ENCODE measurements at places on chromosomes 11 and 22.

DNA sequence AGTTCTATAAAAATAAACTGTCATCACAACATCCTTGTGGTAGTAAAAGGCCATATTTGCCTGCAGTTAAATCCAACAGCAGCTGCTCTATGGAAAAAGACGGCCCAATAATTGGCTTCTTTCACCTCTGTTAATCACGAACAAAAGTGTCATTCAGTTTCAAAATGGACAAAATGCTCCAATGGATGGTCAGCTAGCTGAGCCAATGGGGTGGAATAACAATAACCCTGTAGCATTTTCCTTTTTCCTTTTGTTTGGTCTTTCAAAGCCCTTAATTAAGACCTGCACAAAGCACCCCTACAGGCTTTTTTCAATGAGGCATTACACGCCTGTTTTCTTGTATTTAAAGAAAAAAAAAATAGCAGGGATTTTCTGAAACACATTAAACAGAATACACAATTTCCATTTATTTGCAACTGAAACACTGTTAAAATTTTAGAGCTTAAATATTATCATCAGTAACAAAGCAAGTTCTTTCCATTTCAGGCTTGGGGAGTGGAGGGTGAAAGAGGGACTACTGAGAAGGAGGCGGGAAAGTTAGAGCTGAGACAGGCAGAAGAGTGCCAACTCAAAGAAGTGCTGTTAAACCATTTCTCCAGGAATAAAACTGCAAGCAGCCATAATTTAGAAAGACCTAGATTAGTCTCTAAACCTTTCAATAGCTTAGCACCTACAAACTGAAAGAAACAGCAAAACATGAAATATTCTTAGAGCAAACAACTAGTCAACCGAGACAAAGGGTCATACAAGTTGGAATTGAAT is 28.7 kb downstream of the LGR4 start:
- H3K27ac ChIP-seq: no peak overlapping the region
- H3K27me3 ChIP-seq: no peaks in the 10 kb centered on the region
- H3K36me3 ChIP-seq: no peaks in the 10 kb centered on the region
- DNase-seq: no peak
- no peak overlapping the region for H3K4me3 ChIP-seq

- no peak overlapping the region for H3K4me3 ChIP-seq
- H3K27ac ChIP-seq: no peak overlapping the region
- H3K36me3 ChIP-seq: no peaks in the 10 kb centered on the region
- peaks cover 8% of the 10 kb centered on the region for H3K27me3 ChIP-seq
- peak; percentile 7 for DNase-seq
Observed at GRCh38 chr22:44427611-44428470, 70.2 kb downstream of the RTL6 start.

DNA sequence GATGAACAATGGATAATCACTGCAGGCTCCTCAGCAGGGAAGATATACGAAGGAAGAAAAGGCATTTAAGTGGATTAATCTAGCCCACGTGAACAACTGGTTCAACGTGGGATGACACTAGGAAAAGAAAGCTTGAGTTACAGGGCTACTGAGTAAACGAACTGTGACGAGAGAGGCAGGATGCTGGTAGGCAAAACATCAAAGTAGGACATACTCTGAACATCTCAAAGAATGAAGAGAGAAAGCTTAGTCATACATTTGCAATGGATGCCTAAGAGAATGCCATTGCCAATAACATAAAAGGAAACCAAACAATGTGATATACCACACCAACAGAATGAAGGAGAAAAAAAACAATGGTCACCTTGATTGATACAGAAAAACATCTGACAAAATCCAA is 12.9 kb downstream of the USP28 start:
- peaks cover 2% of the 10 kb centered on the region for H3K36me3 ChIP-seq
- peaks cover 3% of the 10 kb centered on the region for H3K4me1 ChIP-seq
- no peaks in the 10 kb centered on the region for H3K27me3 ChIP-seq

- H3K36me3 ChIP-seq: no peaks in the 10 kb centered on the region
- H3K4me1 ChIP-seq: no peaks in the 10 kb centered on the region
- H3K4me3 ChIP-seq: no peak overlapping the region
- no peak overlapping the region for H3K27ac ChIP-seq
- DNase-seq: no peak
Observed at GRCh38 chr22:31055635-31056159, 25.4 kb upstream of the SMTN start.

DNA sequence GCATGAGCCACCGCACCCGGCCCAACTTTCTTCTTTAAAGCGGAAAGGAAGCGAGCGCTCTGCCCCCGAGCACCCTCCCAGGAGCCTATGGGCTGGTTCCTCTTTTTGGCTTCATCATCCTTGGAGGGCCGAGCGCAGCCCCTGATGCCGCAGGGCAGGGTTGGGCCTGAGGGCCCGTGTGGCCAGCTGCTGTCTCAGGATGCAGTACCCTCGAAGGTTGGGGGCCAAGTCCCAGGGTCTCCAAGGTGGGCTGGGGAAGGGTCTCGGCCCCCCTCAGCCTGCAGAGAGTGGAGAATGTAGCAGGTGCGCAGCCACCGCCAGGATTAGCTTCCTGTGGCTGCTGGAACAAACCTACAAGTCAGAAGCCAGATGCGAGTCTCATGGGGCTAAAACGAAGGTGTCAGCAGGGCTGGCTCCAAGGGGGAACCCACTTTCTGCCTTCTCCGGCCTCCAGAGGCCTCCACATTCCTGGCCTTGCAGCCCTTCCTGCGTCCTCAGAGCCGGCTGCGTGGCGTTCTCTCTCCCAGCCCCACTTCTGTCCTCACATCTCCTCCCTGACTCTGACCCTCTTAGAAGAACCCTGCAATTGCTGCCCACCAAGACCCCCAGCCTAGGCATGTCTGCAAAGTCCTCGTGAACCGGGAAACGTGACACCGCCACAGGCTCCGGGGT is 2.9 kb downstream of the PANX2 start:
- H3K27me3 ChIP-seq: peaks cover 31% of the 10 kb centered on the region
- no peak for DNase-seq
- H3K36me3 ChIP-seq: no peaks in the 10 kb centered on the region
- no peak overlapping the region for H3K27ac ChIP-seq

- H3K4me1 ChIP-seq: no peaks in the 10 kb centered on the region
- H3K4me3 ChIP-seq: no peak overlapping the region
- H3K27ac ChIP-seq: no peak overlapping the region
- no peak for DNase-seq
- H3K36me3 ChIP-seq: no peaks in the 10 kb centered on the region
- no peaks in the 10 kb centered on the region for H3K27me3 ChIP-seq
Observed at GRCh38 chr11:71204748-71205664, 47.4 kb downstream of the SHANK2 start.

DNA sequence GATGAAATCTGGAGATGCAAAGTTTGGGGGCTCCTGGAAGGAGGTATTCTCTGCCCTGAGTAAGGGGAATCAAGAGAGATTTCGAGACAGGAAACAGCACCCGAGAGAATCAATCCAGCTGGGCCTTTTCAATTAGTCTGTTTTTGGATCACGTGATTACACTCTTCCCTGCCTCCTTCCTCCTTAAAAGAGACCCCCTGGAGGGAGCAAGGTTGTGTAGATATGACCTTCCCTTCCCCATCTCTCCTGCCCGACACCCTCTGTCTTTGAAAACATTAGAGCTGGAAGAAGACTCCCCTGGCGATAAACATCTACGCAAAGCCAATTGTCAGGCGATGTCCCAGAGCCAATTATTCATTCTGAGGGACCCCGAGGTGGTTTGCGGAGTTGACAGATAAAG is 407.9 kb downstream of the MIAT start:
- H3K36me3 ChIP-seq: no peaks in the 10 kb centered on the region
- no peak for DNase-seq
- H3K4me1 ChIP-seq: no peaks in the 10 kb centered on the region
- H3K4me3 ChIP-seq: no peak overlapping the region
- peaks cover 6% of the 10 kb centered on the region for H3K27me3 ChIP-seq

- H3K27ac ChIP-seq: no peak overlapping the region
- no peaks in the 10 kb centered on the region for H3K27me3 ChIP-seq
- peaks cover 37% of the 10 kb centered on the region for H3K4me1 ChIP-seq
- no peak overlapping the region for H3K4me3 ChIP-seq
Observed at GRCh38 chr11:47154616-47155570, 21.8 kb downstream of the ARFGAP2 start.

- DNase-seq: no peak
- H3K27me3 ChIP-seq: no peaks in the 10 kb centered on the region
Observed at GRCh38 chr11:101470419-101470818, 113.4 kb downstream of the TRPC6 start.

DNA sequence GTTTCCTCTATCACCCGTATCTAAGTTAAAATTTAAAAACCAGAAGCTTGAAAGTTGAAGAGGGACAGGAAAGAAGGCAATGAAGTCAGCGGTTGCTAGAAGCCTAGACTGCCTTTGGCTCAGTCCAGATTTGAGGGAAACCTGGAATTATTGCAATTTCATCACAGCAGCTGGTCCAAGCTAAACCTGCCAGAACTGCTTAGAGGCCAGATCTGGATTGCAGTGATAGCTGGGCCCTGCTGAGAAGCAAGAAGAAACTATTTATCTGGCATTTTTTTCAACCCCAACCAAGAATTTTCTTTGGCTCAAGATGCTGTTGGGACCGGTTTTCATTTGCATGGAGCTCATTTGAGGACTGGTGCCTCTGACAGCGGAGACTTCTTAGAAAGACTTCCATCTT is 121.5 kb upstream of the TEAD1 start:
- DNase-seq: no peak
- no peak overlapping the region for H3K4me3 ChIP-seq
- H3K4me1 ChIP-seq: no peaks in the 10 kb centered on the region
- H3K27ac ChIP-seq: no peak overlapping the region
- no peaks in the 10 kb centered on the region for H3K36me3 ChIP-seq

- H3K36me3 ChIP-seq: peaks cover 18% of the 10 kb centered on the region
- no peak for DNase-seq
- H3K27me3 ChIP-seq: no peaks in the 10 kb centered on the region
- no peaks in the 10 kb centered on the region for H3K4me1 ChIP-seq
- no peak overlapping the region for H3K27ac ChIP-seq
Observed at GRCh38 chr11:73126804-73127480, 15.2 kb downstream of the FCHSD2 start.
